ENCODE measurements at places on chromosomes 2 and 18.
A peak's percentile ranks its signal among the peaks of the same experiment; 100 is the strongest.

DNA sequence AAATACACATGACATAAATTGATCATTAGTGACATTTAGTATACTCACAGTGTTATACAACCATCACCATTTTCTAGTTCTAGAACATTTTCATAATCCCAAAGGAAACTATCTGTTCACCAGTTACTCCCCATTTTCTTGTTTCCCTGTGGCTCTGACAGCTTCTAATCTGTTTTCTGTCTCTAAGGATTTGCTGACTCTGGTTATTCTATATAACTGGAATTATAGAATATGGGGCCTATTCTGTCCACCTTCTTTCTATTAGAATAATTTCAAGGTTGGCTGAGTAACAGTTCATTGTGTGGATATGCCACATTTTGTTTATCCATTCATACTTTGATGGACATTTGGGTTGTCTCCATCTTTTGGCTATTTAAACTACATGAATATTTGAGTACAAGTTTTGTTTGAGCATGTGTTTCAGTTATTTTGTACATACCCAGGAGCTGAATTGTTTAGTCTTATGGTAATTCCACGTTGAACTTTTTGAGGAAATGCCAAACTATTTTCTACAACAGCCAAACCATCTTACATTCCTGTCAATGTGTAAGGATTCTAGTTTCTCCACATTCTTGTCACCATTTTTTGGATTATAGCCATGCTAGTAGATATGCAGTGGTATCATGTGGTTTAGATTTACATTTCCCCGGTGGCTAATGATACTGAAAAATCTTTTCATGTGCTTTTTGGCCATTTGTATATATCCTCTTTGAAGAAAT, 20.5 kb downstream of the KIAA1328 start:
- DNase-seq, result no peak

DNA sequence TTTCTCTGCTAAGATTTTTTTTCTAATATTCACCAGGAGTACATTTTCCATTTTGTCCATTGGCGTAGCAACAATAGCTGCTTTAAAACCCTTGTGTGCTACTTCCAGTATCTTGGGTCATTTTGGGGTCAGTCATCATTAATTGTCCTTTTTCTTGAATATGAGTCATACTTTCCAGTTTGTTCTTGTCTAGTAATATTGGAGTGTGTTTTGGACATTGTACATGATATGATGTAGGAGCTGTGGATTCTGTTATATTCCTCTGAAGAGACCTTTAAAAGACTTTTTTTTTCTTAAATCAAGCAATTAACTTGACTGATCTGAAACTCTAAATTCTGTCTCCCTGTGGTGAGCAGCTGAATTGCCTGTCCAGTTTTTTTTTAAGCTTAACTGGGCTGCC, 40.8 kb downstream of the AGPS start:
- no peak for DNase-seq

GRCh38 chr2:113088213-113088992, 20.6 kb downstream of the IL1F10 start:
- no peak for DNase-seq

- no peak for DNase-seq
Measured at GRCh38 chr18:9742524-9743131, 34.5 kb downstream of the RAB31 start.

- DNase-seq, result no peak
Measured at GRCh38 chr2:231525248-231526163, 4.7 kb downstream of the NMUR1 start.

- DNase-seq, result no peak
Measured at GRCh38 chr2:40430776-40431599, 20.9 kb downstream of the SLC8A1 start.

DNA sequence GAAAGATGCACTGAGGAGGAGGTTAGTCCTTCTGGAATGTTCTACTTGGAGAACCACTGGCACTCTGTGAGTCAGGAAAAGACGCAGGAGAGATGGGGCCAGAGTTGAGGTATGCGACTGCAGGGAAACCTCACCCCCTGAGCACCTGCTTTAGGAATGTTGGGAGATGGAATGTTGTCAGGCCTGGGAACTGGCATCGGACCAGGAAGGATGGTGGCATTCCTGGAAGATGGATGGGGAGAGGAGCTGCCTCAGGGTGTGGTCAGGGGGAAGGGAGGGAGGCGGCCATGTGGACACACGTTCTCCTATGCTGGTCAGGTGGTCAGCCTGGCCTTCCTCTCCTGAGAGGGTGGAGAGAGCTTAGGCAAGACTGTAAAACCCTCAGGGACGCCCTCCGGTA, 146.3 kb downstream of the CELF4 start:
- DNase-seq, result no peak

DNA sequence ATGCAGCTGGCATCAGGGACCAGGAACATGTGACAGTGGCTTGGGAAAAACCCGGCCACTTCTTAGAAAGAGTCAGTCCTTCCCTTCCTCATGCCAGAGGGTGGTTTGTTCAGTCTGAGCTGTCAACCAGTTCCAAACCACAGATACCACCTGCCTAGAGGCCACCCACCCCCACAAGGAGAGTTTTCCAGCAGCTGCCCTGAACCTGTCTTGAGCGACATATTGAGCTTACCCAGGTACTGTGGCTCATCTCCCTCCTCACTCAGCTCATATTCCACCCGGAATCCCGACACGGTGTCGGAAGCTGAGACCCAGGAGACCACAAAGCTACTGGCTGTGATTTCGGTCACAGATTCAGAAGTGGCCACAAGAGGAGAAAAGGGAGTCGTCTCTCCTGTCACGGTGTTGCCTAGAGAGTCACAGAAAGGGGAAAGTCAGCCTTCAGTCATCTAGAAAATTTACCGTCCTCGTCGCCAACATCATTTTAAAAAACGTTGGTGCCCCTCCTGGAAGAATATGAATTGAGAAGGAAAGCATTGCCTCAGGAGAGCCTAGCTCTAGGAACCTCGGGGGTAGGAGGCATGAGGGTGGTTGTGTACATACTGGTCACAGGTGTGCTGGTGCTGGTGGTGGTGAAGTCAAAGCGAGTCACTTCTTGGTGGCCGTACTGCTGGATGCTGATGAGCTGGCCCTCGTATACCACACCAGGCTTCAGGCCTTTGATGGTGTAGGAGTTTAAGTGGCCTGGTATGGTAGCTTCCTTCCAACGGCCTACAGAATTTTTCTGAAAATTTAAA, 26.3 kb downstream of the FN1 start:
- no peak for DNase-seq

DNA sequence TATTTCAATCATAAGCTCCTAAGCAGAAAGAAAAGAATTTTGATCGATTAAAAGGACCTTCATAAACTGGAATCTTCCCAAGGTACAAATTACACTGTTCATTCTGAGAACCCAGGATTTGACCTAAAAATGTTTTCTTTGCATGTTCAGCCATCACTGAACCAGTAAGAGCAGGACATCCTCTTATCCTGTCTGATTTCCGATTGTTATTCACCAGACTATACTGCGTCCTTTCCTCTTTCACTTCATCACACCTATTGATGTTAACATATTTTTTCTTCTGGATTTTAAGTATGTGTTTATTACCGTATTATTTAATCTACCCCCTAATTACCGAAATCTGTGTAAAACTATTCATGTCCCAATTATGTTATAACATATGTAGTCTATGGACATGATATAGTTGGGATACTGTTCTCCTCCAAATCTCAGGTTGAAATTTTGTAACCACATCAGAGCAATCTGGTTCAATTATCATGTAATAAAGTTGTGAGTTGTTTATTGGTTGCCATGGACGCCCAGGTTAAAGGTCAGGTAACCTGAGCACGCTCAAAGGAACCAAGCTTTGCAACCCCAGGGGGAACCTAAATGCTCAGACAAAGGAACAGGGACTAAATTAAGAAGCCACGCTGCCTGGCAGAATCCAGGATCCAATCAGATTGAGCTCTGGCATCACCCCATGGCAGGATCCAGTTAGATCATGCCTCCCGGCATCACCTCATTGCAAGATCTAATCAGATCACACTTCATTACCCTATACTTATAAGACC, 11.6 kb upstream of the TBC1D8 start:
- peak; percentile 69 for DNase-seq

DNA sequence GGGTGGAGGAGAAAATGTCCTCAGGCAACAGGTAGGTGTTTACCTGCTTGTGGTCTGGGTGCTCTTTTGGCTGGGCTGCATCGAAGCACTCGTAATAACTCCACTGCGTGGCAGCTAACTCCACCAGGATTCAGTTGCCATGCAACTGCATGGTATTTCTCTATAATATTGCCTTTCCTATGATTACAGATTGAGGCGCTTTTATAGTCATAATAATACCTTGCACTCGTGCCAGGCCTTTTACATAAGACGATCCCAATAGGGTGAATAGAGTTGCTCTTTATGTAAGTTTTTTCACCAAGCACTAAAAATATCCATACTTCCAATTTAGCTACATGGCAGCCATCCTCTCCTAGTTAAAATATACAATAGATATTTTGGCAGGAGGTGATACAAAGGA, 19.7 kb upstream of the NYAP2 start:
- DNase-seq, result no peak

Measured in NT2/D1 (cell line).